ENCODE measurements at places on chromosomes 13 and 19.

GRCh38 chr13:98201189-98201588 lies 24.1 kb upstream of the RNF113B start:
- DNase-seq, result no peak

GRCh38 chr19:45591004-45591637 lies 6.5 kb upstream of the OPA3 start:
- DNase-seq, result no peak

GRCh38 chr19:38032951-38033350 lies 125.9 kb downstream of the SIPA1L3 start:
- DNase-seq, result no peak

GRCh38 chr13:107065036-107065435 lies 497.1 kb upstream of the ARGLU1 start:
- no peak for DNase-seq

- DNase-seq, result no peak
Measured at GRCh38 chr13:46685006-46685730, 111.8 kb downstream of the ESD start.

DNA sequence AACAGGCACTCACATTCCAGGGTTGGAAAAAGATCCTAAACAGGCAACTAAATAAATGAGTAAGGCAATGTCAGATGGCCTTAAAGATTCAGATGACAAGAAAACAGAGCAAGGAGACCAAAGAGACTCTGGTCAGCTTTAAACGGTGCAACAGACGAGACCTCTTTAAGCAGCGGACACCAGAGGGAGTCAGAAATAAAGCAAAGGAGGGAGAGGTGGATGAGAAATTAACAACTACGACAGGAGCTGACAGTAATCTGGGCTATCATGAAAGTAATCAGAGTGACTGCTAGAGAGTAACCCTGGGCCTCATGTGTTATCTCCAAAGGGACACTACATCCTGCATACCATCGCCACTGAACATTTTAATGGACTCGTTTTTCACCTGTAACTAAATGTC lies 1.1 kb downstream of the ZNF550 start:
- DNase-seq, result no peak

- DNase-seq, result no peak
Measured at GRCh38 chr13:73224703-73225102, 165.9 kb downstream of the KLF5 start.

DNA sequence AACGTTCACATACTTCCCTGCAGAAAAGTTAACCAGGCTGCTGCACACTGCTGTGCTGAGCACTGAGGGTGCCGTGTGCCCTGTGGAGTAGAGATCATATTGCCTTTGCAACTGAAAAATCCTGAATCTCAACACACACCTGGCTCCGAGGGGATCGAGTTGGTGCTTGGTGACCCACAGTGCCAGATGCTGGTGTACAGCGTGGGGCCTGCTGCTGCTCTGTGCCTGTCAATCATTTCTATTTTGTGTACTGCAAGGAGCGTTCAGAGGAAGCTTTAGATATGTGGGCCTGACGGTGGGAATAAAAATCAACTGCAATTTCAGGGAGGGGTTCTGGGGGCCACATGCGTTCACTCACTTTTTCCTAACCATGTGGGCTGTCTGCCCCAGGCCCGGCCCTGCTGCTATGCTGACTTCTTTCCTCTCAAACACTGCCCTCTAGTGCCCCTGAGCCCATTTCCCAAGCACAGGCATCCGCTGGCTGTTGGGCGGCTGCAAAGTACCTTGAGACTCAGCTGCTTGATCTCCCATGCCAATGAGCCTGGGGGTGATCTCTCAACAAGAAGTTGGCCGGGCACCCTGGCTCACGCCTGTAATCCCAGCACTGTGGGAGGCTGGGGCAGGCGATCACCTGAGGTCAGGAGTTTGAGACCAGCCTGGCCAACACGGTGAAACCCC lies 9.7 kb upstream of the LENG8 start:
- DNase-seq, result no peak

- no peak for DNase-seq
Measured at GRCh38 chr13:32431361-32431760, 3.4 kb upstream of the N4BP2L1 start.

GRCh38 chr13:94329754-94330551 lies 149.5 kb downstream of the DCT start:
- no peak for DNase-seq

GRCh38 chr13:27269114-27269665 lies 1.4 kb upstream of the RASL11A start:
- DNase-seq, result no peak

- DNase-seq, result no peak
Measured at GRCh38 chr19:5057860-5058259, 88.9 kb downstream of the KDM4B start.

DNA sequence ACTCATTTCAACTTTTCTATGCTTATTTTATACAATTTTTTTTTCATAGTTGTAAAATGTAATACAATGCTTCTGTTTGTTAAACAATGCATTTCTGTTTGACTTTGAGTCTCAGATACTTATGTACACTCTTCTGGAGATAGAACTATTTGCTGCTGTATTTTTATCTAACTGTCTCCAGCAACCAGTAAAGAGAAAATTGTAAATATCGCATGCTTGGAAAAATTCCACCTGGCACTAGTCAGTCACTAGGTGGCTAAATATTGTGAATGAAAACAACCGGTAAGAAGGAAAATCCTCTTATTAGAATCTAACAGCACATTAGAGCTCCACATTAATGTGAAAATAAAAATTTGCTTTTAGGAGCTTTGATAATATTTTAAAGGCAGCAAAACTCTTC lies 876.5 kb downstream of the PCDH9 start:
- no peak for DNase-seq

GRCh38 chr19:1089891-1090290 lies 5.3 kb downstream of the POLR2E start:
- DNase-seq, result no peak

- no peak for DNase-seq
Measured at GRCh38 chr13:71661921-71662320, 205.1 kb downstream of the DACH1 start.

DNA sequence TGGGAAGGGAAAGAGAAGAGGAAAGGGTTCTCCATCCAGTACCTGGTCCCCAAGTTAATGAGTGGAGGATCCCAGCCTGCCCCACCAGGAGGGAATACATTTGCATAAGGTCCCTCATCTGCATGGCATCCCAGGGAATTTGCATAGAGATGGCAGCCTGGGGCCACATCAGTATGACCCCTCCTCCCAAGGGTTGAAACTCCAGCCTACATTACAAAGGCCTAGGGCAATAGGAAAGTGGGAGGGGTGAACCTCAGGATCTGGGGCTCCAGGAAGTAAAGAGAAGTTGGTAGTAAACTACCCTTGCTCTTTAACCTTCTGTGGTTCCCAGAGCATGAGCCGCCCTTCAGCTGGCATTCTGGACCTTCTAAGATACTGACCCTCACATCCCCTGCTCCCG lies 6.8 kb upstream of the NECTIN2 start:
- no peak for DNase-seq

DNA sequence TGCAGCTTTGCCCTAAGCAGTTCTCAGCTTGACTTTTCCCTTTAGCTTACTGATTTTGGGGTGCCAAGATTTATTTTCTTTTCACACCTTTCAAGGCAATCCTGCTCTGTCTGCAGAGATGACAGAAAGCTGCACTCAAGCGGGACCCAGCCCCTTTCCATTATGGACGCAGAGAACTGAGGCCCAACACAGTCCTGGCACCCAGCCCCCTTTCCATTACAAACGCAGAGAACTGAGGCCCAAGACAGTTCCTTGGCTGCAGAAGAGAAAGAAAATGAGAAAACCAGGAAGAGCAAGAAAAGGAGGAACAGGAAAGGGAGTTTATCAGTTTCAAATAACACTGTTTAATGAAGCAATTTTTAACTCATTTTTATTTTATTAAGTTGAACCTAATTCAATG lies 36.8 kb upstream of the ATP11A start:
- no peak for DNase-seq

- DNase-seq, result no peak
Measured at GRCh38 chr13:99639126-99639525, 137.9 kb downstream of the TM9SF2 start.

DNA sequence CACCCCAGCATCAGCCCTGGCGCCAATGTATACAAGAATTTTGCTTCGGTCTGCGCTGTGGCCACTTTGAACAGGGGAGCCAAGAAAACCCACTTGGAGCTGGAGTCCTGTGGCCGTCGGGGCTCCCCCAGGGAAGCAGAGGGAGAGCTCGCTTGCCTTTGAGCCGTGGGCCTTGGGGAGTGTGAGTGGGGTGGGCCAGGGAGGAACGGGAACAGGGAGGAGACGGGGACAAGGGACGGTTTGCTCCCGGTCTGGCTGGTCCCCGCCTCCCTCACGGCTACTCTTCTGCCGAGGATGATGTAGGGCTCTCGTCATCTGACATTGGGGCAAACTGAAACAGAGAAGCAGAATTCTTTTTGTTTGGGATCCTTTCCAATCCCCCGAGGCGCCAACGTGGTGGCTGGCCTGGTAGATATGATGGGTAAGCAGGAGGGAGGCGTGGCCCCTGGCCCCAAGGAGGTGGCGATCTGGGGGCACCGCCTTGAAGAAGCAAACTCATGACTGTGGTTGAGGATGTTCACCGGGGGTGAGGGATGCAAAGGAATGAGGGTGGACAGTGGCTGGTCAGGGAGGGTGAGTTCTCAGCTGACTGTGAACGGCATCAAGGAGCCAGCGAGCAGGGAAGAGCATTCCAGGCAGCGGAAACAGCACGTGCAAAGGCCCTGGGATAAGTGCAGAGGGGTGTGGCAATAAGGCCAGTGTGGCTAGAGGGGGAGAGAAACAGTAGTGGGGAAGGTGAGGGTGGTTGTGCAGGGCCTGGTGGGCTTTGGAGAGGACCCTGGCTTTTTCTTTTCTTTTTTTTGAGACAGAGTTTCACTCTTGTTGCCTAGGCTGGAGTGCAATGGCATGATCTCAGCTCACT lies 10.9 kb upstream of the SPC24 start:
- DNase-seq, result no peak

DNA sequence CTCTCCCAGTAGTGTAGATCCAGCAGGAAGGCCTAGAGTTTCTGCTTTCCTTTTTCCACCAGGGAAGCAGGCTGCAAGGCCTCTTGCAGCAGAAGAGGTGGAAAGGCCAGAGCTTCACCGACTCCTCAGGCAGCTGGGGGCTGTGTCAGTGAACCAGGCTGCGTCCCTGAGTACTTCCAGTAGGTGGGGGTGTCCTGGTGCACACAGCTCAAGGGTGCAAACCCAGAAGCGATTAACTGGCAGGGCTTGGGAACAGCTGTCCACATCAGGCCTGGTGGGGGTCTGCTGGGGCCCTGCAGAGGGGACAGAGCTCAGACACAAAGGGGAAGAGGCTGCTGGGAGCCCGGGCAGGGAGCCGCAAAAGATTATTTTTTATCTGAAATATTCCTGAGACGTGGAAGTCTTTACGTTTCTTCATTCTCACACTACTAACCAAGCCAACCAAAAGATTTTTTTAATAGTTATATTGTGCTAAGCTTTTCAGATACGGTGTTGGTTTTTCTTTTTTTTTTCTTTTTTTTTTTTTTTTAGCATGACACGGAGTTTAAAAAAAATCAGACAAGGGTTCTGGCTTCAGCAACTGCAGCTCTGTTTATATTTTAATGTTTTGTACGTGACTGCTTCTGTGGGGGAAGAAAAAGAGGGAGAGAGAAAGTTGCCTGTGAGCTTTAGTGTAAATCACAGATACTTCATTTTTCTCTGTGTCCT lies 11.0 kb downstream of the TSHZ3 start:
- DNase-seq, result no peak

DNA sequence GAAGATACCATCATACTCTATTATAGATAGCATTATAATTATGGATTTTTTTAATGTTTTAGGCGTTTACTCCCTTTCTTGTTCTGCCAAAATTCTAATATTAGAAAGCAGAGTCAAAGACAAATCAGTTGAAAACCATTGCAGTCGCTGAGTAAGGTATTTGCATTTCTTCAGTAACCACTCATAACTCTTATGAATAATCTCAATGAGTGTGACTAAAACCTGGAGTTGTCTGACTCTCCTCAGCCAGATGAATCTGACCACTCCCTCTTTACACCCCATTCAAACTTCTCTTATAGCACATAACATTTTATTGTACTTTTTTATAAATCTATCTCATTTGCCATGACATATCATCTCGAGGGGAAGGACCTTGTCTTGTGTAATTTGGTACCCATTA lies 1006.5 kb downstream of the DIAPH3 start:
- no peak for DNase-seq

GRCh38 chr19:29573486-29573885 lies 32.6 kb upstream of the POP4 start:
- no peak for DNase-seq

DNA sequence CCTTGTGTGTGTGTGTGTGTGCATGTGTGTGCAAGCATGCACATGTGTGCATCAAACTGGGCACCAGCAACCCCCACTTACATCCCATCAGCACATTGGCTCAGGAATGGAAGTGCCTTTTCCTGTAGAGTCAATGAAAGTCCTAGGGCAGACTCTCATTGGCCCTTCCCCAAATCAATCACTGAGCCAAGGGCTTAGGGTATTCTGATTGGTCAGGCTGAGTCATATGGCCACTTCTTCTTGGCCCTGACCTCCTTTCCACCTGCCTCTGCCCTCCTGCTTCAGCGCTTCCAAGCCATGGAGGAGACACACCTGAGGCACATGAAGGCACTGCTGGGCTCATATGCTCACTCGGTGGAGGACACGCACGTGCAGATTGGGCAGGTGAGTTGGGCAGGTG lies 20.9 kb downstream of the FCHO1 start:
- no peak for DNase-seq

DNA sequence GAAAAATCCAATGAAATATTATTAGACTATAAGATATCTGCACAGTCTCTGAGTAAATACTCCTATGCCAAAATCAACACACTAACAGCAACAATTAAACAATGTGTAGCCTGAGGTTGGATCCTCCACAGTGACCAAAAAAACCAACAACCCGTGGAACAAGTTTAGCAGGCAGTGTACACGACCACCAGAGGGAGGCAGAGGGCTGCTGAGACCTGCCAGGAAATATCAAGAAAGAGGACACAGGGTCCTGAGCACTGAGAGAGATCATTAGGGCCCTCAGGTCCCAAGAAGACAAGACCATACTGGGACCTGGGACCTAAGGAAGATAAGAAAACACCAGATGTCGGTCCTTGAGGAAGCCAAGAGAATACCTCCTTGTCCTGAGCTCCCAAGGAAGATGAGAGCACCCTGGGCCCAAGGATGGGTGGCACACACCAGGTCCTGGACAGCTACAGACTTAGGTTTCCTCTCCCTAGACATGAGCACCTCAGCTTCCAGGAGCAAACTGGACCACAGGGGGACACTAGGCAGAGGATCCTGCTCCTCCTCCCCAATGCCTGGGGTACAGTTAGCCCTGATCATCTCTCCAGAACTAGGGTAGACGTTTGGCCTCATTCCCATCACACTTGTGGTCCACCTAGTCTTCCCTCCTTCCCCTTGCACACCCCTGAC lies 822 bp upstream of the ZNF274 start:
- DNase-seq, result no peak
